Small intestine (tissue), 16 donors: ENCODE measurements at places on chromosomes 2 and 18. TPM values are rescaled to one million over a fixed set of nuclear protein-coding genes. Genes with fewer than 3 reads are reported as not detected.

SP140L gene
- 15.4 TPM for polyA plus RNA-seq

IL36B gene
- not detected for polyA plus RNA-seq

DNA sequence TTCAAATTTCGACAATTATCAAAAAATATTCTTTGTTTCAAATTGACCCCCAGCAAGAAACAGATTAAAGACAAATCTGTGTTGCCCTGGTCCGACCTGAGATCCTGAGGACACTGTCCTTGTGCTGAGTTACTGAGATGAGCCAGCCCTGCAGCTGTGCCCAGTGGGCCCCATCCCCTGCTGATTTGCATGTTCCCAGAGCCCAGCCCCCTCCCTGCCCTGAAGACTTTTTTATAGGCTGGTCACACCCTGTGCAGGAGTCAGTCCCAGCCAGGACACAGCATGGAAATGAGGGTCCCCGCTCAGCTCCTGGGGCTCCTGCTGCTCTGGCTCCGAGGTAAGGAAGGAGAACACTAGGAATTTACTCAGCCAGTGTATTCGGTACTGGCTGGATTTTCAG is 31.4 kb upstream of the ZNG1B start:
- no peak for DNase-seq

GRCh38 chr2:152420936-152421335 is 86.0 kb downstream of the FMNL2 start:
- DNase-seq, result no peak

- DNase-seq, result no peak
Measured at GRCh38 chr18:55243255-55243654, 284.0 kb upstream of the CCDC68 start.
